Amniotic stem cell (primary cell): ENCODE measurements at places on chromosomes 1 and 21.

DNA sequence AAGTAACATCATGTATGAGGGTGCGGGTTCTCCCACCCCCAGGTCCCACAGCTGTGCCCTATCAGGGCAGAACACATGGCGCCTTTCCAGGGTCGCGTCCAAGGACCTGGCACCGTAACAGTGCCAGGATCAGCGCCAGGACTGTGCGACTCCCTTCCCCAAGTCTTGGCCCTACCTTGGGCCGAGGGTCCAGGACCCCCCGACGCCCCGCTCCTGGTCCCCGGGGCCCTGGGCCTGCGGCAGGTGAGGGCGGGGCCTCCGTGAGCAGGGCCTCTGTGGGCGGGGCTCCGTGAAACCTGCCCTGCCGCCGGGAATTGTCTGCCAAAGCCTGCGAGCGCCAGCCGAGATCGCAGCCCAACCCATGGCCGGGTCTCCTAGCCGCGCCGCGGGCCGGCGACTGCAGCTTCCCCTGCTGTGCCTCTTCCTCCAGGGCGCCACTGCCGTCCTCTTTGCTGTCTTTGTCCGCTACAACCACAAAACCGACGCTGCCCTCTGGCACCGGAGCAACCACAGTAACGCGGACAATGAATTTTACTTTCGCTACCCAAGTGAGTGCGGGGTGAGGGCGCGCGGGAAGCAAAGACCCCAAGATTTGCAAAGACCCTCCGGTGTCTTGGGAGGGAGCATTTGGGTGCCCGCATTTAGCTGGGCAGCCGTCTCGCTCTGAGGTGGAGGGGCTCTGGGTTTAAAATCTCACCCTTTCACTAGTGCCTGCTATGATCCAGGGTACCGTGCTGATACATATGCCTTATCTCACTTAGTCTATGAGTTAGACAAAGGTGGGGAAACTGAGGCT is at the start of gene RHBG:
Gene RHBG (plus strand): TSS at position 323 of the 796 bp plus-strand sequence. CDS start 39 bp downstream, at position 362.
- DNase-seq, result no peak

- DNase-seq, result no peak
Measured at GRCh38 chr1:78292361-78292760, 198.4 kb upstream of the PTGFR start.

GRCh38 chr1:13664451-13664850 is 35.5 kb upstream of the PRDM2 start:
- DNase-seq, result no peak

DNA sequence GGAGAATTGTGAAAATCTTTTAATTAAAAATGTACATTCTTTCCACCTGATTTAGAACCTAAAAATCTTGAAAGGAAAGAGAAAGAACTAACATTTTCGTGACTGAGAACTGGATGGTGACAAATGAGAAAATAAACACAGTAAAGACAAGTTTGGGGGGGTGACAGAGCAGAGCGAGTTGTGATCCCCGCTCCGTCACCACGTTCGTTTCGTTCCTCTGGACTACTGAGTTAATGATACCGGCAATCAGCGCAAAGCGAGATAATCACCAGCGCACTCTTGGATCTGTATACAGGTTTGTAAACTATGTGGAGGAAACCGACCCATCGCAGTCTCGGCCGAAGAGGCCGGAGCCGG is 31.2 kb upstream of the CFAP126 start:
- DNase-seq, result no peak

- DNase-seq, result no peak
Measured at GRCh38 chr1:183323849-183324683, 94.1 kb downstream of the NMNAT2 start.

GRCh38 chr1:2233997-2234761 is 6.1 kb downstream of the SKI start:
- peak; percentile 35 for DNase-seq

DNA sequence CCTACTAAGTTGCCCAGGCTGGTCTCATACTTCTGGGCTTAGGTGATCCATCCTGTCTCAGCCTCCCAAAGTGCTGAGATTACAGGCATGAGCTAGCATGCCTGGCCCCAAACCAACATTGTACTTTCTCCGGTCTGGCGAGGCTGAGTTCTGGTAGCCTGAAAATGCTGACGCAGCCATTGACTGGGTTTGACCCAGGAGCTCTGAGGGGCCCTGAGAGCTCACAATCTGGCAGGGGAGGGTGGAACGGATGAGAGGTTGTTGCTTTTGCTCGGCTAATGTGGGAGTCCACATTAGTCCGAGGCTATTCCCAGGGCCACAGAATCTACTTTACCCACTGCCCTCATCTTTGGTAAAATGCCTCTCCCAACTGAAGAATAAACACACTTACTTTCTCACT is 35.1 kb upstream of the PARP1 start:
- no peak for DNase-seq

GRCh38 chr1:168613038-168613451 is 36.6 kb downstream of the XCL1 start:
- DNase-seq, result no peak

GRCh38 chr1:7606096-7606495 is 165.0 kb upstream of the VAMP3 start:
- DNase-seq, result no peak
